ENCODE measurements at places on chromosomes 3 and 15.

GRCh38 chr3:142976621-142977398 is 13.3 kb upstream of the PAQR9 start:
- no peak for DNase-seq

- DNase-seq, result no peak
Observed at GRCh38 chr3:14719006-14719405, 44.1 kb downstream of the C3orf20 start.

- no peak for DNase-seq
Observed at GRCh38 chr3:15889936-15890335, 92.2 kb upstream of the ANKRD28 start.

DNA sequence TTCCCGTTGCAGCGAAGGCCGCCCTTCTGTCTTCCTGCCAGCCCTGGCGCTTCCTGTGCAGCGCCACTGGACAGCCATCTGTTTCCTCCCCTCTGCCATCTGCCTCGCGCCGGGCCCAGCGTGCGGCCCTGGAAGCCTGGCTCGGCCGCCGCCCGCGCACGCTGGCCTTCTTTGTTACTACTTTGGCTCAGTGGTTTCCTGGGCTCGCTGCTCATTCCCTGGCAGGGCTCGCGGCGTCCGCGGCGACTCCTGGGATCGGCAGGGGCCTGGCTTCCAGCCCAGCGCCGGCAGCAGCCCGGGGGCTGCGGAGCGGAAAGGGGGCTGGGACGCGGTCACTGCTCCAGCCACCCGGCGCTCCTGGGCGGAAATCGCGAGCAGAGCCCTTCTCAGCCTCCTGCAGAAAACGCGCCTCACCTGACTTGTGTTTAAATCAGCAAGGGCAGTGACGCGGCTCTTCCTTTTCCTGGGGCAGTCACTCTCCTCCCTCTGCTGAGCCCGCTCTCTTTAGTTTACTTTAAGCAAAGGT is 10.0 kb downstream of the CMTM7 start:
- peak; percentile 74 for DNase-seq

DNA sequence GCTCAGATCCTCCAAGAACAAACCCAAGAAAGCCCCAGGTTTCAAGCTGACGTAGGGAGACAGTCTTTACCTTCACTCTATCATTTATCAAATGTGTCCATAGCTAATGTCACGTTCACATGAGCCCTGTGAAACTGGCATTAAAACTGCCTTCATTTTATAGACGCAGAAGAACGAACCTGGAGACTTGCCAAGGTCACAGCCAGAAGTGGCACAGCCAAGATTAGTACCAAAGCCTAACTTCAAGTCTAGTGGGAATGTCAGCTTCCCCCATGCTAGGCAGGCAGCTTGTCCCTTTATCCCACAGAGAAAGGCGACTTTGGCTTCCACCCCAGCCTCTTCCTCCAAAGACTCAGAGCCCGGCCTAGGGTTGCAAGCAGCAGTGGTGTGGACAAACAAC is 517.2 kb downstream of the SHQ1 start:
- no peak for DNase-seq

- no peak for DNase-seq
Observed at GRCh38 chr3:41102053-41102556, 97.2 kb upstream of the CTNNB1 start.

- no peak for DNase-seq
Observed at GRCh38 chr3:109930582-109930981, 593.2 kb upstream of the DPPA4 start.

GRCh38 chr15:58492661-58493397 is 61.0 kb downstream of the LIPC start:
- no peak for DNase-seq

DNA sequence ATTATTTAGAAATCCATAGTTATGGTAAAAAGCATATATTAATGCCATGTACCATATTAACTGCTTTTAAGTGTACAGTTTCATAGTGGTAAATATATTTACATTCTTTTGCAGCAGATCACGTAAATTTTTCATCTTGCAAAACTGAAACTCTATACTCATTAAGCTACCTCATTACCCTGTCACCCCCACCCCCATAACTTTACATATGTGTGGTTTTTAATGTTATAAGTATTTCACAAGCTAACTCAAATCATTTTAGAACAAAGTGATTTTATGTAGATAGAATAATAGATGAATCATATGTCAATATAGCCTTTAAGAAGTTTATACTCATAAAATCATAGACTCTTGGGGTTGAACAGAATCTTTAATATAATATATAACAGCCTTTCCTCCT is 7.1 kb upstream of the TP63 start:
- no peak for DNase-seq

DNA sequence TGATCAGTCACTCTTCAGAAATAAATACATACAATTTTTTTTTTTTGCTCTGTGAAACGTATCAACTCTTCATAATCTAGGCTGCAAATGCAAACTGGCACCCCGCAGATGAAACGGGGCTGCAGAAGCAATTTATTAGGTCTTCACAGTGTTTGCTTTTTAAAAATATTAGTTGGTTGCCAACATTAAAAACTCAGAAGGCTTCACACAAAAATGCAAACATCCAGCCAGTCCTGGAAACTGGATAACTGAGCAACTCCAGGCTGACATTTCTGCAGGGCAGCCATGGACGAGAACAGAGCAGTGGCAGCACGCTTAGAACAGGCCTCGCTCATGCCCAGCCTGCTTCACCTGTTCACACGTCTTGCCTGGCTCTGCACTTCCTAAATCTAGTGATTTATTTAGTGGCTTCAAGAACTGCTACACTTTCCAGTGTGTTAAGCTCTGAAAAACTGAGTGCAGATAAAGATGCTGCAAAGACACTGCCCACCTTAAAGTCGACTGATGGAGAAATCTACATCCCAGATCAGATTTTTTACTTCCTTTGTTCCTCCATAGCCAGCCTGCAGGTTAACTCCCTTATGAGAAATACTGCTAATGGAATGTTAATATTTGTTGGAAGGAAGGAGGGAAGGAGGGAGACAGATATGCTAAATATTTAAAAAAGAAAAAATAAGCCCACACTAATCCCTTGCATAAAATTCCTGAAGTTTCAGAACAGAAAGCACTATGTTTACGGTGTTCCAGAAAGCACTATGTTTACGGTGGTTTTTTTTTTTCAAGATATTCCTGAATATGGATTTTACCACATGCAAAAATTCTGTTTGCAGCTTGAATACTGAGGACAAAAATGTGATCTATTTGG is 53.6 kb downstream of the SETMAR start:
- DNase-seq, result no peak

- no peak for DNase-seq
Observed at GRCh38 chr3:138328341-138328740, 1.3 kb downstream of the NME9 start.

- no peak for DNase-seq
Observed at GRCh38 chr3:127083778-127084397, 101.0 kb downstream of the PLXNA1 start.

- DNase-seq, result peak; percentile 15
Observed at GRCh38 chr3:43759297-43759782, 68.6 kb downstream of the ABHD5 start.

- no peak for DNase-seq
Observed at GRCh38 chr15:83746231-83746630, 92.3 kb downstream of the ADAMTSL3 start.

- DNase-seq, result no peak
Observed at GRCh38 chr3:38731522-38731921, 82.0 kb upstream of the SCN5A start.

GRCh38 chr3:10937141-10937825 is 55.3 kb upstream of the SLC6A1 start:
- DNase-seq, result no peak

DNA sequence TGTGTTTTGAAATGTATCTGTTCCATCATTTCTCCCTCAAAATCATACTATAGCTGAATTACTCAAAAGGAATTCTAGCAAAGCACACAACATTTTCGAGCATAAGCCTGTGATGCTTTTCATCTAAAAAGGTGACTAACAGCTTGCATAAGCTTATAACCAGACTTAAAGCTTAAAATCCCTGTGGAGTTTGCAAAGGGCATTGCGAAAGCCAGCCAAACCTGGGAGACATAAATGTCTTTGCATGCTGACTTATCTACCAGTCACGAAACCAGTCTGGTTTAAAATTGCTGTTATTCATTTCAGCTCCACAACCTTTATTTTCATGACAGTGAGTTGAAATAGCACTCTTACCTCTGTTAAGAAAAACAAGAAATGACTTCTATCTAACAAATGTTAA is 35.6 kb upstream of the LIPC start:
- DNase-seq, result no peak

GRCh38 chr15:82621970-82622369 is 25.2 kb downstream of the CPEB1 start:
- no peak for DNase-seq

DNA sequence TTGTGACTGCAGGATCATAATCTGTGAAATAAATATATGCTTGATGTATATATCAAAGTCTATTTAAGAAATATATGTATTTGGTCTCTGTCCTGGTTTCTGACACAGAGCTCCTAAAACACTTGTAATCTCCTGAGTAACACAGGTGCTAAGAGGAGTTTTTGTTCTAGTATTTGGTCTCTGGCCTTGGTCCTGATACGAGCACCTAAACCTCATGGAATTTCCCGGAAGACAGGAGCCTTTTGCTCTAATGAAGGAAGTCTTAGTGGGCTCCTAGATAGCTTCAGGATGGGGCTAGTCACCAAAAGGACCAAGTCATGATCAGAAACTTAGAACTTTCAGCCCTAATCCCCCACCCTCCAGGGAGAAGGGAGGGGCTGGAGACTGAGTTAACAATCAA is 19.2 kb upstream of the MUSTN1 start:
- no peak for DNase-seq

DNA sequence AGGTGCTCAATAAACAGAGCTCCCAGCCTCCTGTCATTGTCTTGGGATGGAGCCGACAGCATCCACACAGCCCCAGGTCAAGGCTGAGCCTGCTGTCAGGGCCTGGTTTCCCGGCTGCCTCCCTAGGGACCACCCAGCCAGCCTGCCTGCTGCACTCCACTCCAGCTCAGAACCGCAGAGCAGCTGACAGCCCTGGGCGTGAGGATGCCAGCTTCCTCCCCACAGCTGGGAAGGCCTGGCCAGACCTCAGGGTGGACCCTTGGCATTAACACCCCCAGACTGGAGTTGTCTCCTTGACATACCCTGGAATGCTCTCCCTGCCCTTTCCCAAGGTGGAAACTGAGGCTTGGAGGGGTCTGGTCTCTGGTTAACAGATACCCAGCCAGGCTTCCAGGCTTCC is 112.0 kb downstream of the WNT7A start:
- DNase-seq, result no peak

DNA sequence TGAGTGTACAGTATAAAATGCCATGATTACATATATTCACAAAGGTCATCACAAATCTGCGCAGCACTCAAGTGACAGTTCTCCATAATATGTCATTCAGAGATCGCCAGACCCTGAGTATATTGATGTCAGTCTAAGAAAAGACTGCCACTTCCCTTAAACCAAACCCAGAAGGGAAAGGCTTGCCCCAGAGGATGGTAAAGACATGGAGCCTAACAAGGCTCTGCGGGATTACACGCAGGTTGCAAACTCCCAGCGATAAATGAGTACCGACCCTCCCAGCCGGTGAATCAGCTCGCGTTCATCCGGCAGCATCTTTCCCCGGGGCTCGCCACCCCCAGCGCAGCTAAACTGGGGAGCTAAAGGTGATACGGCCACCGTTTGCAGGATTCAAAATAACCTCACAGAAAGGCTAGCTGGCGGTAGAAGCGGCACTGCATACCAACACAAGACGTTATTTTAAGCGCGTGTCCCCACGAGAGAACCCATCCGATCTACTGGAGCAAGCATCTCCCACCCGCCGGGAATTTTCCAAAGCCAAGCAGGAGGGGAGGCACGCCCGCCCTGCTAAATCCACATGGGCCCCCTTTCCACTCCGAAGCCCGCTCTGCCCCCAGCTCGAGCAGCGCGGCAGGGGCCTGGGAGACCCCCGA is 643 bp downstream of the MYO5A start:
- DNase-seq, result no peak

DNA sequence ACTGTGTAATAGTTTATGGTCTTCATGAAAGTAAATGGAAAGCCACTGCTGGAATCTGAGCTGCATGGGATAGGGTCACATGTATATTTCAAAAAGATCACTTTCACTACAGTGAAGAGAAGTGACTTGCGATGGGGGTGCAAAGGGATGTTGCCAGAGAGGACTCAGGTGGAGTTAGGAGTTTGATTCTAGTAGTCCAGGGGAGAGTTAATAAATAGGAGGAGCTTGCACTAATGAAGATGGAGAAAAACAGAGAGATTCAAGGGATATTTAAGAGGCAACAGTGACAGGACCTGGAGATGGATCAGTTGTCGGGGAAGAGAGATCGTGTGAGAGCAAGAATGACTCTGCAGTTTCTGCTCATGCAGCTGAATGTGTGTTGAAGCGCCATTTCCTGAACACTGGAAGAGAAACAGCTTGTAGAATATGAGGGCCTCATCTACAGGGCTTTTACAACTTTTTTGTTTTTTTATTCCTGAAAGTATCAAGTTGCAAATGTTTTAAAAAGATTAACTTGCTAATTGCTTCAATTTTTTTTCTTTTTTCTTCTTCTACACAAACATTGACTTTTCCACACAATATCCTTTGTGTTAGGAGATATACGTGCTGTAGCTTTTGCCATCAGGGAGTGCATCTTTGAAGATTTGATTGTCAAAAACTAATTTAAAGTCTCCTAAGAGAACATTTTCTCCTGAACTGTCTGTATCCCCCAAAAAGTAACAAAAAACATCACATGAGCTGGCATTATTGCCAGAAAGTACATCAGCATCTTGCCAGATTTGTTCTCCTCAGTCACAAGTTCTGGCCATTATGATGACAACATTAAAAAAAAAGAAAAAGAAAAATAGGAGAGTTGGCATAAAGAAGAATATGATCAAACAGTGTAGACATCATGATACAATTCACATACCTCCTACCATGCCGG is 37.5 kb downstream of the SETMAR start:
- DNase-seq, result no peak

- DNase-seq, result no peak
Observed at GRCh38 chr15:52262364-52262763, 33.2 kb downstream of the MYO5C start.

DNA sequence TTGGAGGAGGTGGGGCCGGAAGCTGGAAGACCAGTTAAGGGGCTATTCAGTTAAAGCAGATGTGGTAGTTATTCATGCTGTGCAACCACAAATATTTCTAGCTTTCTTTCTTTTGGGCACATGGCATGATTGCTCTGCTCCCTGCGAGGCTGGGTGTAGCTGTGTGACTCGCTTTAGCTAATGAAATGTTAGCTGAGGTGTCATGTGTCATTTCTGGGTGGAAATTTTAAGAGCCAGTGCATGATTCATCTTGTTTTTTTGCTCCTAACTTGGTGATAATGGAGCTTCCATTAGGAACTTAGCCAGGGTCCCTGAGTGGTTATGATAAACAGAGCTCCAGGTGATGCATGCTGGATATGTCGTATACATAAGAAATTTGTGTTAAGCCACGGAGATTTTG is 300.6 kb downstream of the SATB1 start:
- DNase-seq, result no peak

DNA sequence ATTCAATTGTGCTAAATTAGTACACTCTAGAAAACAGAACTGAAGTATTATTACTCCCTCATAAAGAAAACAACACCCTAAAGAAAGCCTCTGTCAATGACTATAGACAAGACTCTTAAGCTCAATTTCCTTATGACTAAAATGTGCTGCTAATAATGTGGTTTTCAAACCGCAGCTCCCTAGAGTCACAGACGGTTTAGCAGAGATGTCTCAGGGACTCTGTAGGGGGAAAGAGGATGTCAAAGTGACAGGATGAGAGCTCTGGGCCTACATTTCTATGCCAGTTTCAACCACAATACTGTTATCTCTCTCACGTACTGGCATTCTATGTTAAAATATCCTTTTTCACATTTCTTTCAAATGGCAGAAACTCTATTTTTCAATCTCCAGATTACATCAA is 37.6 kb upstream of the WDR49 start:
- DNase-seq, result no peak

All from WTC11 (cell line).